Activated T-cell treated with anti-CD3 and anti-CD28 coated beads for 1 hour (primary cell): ENCODE measurements at places on chromosomes 7 and 10.

GRCh38 chr7:134795231-134795630 lies 15.8 kb downstream of the CALD1 start:
- DNase-seq = no peak

- no peak for DNase-seq
Observed at GRCh38 chr10:7471720-7472367, 61.0 kb upstream of the SFMBT2 start.

GRCh38 chr7:77561352-77561751 lies 24.3 kb downstream of the PTPN12 start:
- DNase-seq = no peak

DNA sequence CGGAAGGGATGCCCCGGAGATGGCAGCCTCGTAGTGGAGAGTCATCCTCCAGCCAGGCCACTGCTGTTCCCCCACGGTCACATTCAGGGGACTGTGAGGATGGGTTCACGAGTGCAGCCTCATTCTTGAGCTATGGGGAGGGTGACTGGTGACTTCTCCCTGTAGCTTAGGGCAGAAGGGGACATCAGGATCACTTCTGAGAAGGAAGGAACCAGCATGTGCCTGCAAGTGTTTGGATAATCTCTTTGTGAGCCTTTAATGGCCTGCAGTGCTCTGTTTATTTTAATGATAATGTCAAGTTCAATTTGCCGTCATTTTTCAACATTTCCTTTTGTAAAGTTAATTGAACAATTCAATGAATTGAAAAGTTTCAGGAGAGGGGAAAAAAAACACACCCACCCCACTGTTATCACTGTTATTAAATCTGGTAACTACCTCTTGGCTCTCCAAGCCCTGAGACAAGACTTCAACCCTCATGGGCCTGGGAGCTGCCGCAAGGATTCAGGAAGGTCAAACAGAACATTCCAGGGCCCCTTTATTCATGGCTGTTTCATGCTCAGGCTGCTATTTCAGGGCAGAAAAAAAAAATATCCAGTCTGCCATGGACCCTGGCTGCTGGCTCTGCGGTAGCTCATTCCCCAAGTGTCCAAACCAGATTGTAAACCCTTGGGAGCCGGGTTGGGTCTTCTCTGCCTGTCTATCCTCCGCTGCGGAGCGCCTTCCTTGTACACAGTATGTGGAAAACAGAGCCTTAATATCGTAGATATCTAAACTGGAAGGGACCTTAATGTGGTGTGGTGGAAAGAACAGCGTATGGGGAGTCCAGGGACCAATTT lies 100.4 kb downstream of the CDH23 start:
- DNase-seq = no peak

GRCh38 chr10:110214371-110214826 lies 7.0 kb downstream of the MXI1 start:
- no peak for DNase-seq

- DNase-seq = no peak
Observed at GRCh38 chr7:148153616-148154284, 436.8 kb upstream of the C7orf33 start.

- DNase-seq = no peak
Observed at GRCh38 chr7:20270867-20271266, 53.7 kb upstream of the MACC1 start.

DNA sequence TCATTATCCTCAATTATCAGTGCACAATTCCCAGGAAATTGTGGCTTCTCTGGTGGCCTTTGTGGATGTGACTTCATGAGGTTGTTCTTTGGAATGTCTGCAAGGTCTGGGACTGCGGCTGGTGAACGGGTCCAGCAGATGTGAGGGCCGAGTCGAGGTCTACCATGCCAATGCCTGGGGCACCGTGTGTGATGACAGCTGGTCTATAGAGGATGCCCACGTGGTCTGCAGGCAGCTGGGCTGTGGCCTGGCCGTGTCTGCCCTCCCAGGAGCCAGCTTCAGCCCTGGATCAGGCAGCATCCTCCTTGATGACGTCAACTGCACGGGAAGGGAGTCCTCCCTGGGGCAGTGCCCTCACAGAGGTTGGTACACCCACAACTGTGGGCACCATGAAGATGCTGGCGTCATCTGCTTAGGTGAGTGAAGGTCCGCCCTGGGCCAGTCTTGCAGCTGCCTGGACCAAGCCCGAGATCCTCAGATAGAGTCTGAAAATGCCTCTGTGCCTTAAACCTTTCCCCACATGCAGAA lies 46.9 kb downstream of the CUZD1 start:
- DNase-seq = no peak

- DNase-seq = no peak
Observed at GRCh38 chr10:126586128-126586527, 84.4 kb downstream of the C10orf90 start.

- no peak for DNase-seq
Observed at GRCh38 chr7:145105561-145105960, 269.7 kb upstream of the TPK1 start.

DNA sequence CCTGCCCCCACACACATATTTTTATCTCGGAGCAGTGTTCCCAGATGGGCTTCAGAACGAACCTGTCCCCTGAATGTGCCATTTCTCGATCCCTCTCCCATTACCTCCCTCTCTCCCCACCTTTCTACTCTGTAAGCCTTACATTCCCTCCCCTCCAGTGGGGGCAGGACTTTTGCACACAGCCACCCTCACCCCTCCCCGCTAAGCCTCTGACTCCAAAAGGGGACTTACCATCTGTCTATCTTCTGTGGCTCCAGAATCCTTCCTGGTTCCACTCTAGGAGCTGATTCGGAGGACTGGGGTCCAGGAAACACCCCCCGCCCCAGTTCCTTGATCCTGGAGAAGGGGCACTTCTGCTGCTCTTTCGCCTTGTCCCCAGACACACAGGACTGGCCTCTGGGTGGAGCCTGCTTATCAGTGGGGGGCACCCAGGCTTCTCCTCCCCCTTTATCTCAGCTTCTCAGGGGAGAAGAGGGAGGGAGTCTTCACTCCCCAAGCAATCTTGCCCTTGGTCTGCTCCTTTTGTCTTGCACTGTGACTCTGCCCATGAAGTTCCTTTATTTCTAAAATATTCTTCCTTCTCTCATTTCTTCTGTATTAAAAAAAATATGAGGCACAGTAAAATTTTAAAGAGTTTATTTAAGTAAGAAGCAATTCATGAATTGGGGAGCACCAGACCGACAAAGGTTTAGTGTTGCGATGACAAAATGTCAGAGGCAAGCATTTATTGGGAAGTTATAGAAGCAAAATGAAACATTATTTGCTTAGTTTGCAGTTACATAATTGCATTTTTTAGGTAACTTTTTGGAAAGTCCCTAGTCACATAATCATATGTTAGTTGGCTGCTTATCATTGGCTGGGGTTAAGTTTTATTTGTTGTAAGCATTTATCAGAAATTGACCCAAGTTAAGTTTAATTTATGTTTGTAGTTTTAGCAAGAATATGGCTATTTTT lies at the start of gene KEL:
Gene KEL, minus strand, starts transcription at position 391 of the 954 bp plus-strand sequence. Its CDS starts 157 bp downstream, at position 234.
- DNase-seq = no peak

- no peak for DNase-seq
Observed at GRCh38 chr7:66261941-66262340, 56.8 kb downstream of the TPST1 start.

GRCh38 chr10:103847909-103848468 lies 7.4 kb downstream of the SH3PXD2A start:
- no peak for DNase-seq

- DNase-seq = peak; percentile 21
Observed at GRCh38 chr10:95430231-95430951, 130.8 kb downstream of the SORBS1 start.

- no peak for DNase-seq
Observed at GRCh38 chr10:48934672-48935501, 4.8 kb downstream of the LRRC18 start.

DNA sequence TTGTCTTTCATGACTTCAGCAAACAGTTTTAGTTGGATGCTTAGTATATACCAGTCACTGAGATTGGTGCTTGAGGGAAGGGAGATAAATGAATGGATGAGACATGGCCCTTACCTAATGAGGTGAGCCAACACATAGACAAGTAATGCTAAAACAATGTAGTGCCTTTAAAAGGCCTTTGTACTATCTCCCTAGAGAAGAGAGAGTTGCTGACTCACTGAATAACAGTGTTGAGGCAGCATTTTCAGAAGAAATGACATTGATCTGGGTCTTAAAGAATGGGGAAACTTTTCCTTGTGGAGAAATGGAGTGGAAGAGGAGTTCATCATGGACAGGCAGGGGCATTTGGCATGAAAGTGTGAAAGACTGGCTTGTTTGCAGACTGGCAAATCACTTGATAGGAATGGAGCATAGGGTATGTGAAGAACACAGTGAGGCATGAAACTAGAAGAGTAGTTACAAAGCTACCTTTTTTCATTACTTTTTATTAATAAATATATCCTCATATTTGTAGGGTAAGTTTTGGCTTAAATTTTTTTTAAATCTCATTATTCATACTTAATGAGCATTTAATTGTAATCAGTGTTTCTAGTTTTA lies 91.2 kb downstream of the KAT6B start:
- DNase-seq = no peak

DNA sequence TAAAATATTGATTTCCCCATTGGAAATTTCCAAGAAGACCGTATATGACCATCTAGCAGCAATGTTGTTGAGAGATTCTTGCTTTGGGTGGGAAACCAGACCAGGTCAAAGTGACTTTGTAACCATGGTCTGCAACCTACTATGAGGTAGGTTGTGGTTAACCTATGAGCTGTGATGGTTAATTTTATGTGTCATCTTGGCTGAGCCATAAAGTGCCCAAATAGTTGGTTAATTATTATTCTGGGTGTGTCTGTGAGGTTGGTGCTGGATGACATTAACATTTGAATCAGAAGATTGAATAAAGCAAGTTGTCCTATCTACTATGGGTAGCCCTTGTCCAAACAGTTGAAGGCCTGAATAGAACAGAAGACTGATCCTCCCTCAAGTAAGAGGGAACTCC lies 18.3 kb upstream of the RALA start:
- no peak for DNase-seq

DNA sequence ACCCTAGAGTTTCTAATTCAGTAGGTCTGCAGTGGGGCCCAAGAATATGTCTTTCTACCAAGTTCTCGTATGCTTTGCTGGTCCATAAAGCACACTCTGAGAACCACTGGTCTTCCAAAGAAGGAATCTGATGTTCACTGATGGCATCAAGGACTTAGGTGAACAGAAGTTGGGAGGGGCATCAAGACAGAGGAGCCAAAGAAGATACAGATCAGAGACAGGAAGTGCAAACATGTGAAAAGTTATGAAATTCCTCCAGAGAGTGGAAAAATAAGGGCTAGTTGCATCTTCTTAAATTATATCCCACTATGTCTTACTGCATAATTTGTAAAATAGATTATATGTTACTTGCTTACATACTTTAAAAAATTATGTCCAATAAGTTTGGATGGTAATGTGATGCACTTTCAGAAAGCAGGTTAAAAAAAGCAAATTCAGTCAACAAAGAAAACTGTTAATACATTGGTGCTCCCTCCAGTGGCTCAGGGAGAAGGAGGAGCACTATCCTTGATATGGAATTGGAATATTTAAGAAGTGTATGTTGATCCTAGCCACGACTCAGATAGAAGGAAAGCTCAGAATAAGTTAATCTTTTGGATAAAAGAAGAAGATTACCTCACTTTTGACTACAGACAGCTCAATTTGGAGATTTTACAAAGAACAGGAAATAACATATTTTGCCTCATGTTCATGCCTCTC lies 35.8 kb downstream of the CREB3L2 start:
- DNase-seq = no peak

DNA sequence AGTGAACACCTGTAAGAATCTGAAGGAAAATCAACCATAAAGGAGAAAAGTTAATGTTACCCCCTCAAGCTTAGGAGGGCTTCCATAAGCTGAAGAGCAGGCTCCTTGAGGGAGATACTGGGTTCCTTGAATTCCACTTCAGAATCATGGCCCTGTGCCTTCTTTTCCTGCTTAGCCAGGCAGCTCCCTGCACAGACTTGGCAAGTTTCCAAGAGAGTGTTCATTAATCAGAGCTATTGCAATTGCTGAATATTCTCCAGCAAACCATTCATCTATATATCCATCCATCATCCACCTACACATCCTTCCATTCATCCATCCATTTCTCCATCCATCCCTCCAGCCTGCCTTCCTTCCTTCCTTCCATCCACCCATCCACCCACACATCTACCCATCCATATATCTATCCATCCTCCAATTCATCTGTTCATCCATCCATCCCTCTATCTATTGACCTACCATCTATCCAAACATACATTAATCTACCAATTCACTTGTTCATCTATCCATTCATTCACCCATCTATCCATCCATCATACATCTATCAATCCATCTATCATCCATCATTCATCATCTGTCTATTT lies 574.4 kb downstream of the PTPRN2 start:
- no peak for DNase-seq

GRCh38 chr10:69503001-69503895 lies 52.0 kb downstream of the TSPAN15 start:
- DNase-seq = no peak
